ENCODE measurements at places on chromosomes 11 and 22.

- DNase-seq, result no peak
Observed at GRCh38 chr11:46142561-46142960, 21.3 kb upstream of the PHF21A start.

DNA sequence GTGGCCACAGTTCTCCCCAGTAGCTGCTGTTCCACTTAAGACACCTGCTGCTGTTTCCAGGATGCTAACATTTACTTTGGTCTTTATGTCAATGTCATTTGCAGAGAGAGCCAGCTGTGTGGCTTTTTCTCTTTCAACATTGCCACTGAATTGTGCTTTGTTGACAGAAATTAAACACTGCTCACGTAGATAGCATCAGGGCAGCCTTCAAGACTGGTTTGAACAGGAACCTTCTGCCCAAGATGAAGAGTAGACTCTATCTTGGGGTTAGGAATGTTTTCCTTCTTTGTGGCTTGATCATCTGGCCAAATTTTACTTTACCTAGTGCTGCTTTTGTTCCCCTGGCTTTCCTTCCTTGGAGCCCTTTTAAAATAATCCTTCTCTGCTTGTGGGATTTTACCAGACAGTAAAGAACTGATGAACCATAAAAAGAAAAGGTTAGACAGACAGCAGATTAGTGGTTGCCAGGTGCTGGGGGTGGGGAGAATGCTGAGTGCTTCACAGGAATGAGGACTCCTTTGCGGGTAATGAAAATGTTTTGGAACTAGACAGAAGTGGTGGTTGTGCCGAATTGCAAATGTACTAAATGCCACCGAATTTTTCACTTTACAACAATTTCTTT, 22.7 kb upstream of the XBP1 start:
- DNase-seq, result no peak

DNA sequence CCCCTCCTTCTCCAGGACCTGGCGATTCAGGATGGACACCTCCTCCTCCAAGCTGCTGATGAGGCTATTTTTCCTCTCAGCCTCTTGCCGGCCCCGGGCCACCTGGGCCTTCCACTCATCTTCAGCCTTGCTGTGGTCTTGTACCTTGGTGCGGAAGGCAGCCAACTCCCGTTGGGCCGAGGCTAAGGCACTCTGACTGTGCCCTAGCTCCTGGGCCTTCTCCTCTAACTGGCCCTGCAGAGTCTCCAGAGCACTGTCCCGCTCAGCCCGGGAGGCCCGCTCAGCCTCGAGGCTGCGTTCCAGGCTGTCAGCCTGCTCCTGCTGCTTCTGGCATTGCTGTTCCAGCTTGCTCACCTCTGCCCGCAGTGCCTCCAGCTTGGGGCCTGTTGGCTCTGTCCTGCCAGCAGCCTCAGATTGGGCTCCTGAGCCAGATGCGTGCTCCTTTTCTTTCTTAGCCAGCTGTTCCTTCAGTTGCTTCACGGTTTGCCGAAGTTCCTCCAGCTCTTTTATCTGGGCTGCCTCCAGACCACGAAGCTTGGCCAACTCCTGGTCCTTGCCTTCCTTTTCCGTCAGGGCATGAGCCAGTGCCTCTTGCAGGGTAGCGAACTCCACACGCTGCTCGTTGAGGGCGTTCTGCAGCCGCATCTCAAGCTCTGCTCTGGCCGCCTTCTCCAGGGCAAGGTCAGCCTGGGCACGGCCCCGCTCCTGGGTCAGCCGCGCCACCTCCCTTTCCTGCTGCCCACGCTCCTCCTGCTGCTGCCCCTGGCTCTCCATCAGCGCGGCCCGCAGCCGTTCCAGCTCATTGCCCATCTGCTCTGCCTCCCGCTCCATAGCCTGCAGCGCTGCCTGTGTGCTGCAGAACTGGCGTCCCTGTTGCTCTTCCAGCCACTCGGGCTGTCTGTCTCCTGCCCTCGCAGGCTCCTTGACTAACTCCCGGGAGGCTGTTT, 15.3 kb downstream of the IL18BP start:
- no peak for DNase-seq

DNA sequence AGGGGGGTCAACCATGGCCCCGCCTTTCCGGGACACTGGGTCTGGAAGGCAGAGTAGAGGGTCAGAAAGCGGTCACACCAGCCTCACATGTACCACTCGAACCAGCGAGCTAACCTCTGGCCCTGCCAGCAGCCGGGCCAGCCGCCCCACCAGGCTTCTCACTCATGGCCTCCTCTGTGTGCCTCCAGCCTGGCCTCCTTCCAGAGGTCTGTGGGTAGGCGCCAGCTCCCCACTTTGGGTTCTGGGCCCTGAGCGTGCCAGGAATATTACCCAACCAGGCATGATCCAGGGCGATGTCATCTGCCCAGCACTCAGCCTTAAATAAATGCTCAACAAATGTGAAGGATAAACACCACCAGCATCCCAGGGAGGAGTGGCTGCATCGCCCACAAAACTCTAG, 5.8 kb downstream of the SCUBE1 start:
- DNase-seq, result no peak

- no peak for DNase-seq
Observed at GRCh38 chr11:8867035-8867434, 44.0 kb upstream of the AKIP1 start.
